Mucosa of descending colon (tissue), 3 donors: ENCODE measurements at places on chromosomes 4 and X. TPM values are rescaled to one million over a fixed set of nuclear protein-coding genes. Genes with fewer than 3 reads are reported as not detected.

MEPE gene
- not detected for total RNA-seq

BGN gene
- total RNA-seq, result 3.5 TPM

ARHGAP4 gene
- 47.8 TPM for total RNA-seq

CACNA1F gene
- total RNA-seq, result 1.7 TPM

FOXO4 gene
- total RNA-seq, result 26.9 TPM

PITX2 gene
- 0.51 TPM for total RNA-seq

MSX1 gene
- total RNA-seq, result 0.44 TPM

PLP2 gene
- 96.1 TPM for total RNA-seq

TLL1 gene
- total RNA-seq, result 2.4 TPM

GLRA2 gene
- 3.2 TPM for total RNA-seq

ADH1A gene
- total RNA-seq, result 2.4 TPM

FAAH2 gene
- 11.6 TPM for total RNA-seq

STPG2 gene
- 0.17 TPM for total RNA-seq

SOWAHD gene
- total RNA-seq, result 2.1 TPM

PLP1 gene
- total RNA-seq, result 65.0 TPM

TRIM61 gene
- total RNA-seq, result 0.73 TPM

NEUROG2 gene
- not detected for total RNA-seq
